ENCODE measurements at places on chromosomes 2 and 18.

- no peak for DNase-seq
Measured at GRCh38 chr18:8609659-8610458, 622 bp downstream of the RAB12 start.

- no peak for DNase-seq
Measured at GRCh38 chr2:153645599-153645998, 167.0 kb upstream of the RPRM start.

DNA sequence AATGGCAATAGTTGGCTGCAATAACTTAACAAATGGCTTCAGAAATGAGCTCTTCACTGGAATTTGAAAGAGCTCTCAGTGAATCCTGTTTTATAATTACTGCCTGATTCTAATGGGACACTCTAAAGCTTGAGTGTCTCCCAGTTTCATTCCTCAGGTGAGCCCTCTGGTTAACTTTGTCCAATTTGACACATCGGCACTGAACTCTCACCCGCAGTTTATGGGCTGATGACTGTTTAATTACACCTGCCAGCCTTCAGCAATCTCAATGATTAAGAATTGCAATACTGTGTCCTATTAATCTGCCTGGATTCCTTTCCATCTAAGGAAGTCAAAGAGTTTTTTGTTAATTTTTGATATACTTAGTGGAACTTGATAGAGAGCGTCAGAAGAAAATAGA is 110.7 kb upstream of the NABP1 start:
- DNase-seq: no peak

- DNase-seq: peak; percentile 22
Measured at GRCh38 chr2:234335661-234336228, 161.1 kb downstream of the ARL4C start.

- DNase-seq: no peak
Measured at GRCh38 chr2:74297391-74297790, 45.8 kb downstream of the SLC4A5 start.

GRCh38 chr2:71100195-71100964 is 29.6 kb downstream of the MCEE start:
- peak; percentile 20 for DNase-seq

GRCh38 chr18:30106356-30106755 is 936.2 kb downstream of the DSC3 start:
- DNase-seq: no peak
